ENCODE measurements at places on chromosomes 1 and 21.
A peak's percentile ranks its signal among the peaks of the same experiment; 100 is the strongest.

DNA sequence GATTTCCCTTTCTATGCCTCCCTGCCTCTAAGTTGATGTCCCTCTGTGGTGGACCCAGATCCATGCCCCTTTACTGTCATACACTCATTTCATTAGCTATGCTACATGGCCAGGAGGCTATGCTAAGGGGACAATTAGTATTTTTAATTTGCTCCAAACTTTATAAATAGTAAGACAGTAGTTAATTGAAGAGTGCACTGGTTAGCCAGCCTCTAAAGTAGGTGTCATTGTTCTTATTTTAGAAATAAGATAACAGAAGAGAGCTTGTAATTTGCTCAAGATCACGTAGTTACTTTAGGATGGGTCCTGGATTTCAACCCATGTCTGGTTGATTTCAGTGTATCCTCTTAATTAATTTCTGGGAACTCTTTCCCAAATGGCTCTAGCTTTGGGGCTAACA lies 29.4 kb upstream of the GNG12 start:
- DNase-seq, result no peak

DNA sequence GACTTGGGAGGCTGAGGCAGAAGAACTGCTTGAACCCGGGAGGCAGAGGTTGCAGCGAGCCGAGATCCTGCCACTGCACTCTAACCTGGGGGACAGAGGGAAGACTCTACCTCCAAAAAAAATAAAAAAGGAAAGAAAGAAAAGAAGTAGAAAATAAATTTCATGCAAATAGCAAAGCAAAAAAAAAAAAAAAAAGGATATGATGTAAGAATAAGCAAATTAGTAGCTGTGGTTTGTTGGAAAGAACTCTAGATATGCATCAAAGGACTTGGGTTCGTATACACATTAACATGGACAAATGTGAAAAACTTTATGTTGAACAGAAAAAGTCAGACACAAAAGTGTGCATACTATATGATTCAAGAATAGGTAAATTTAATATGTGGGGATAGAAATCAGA lies 11.9 kb downstream of the WASF2 start:
- DNase-seq, result no peak

DNA sequence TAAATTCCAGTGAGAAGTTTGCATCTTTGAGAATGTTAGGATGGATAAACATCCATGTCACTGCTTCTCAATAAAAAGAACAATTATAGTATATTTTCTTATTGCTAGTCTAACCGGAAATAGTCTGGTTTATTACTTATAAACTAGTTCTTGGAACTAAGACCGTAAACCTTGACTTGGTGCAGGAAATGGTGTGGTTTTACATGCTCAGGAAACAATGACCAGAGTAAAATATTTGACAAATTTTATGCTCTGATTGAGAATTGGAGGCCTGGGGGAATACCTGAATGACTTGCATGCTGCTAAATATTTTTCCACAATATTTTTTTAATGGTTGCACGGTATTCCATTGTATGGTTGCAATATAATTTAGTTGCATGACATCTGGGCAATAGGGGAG lies 76.3 kb downstream of the XCL2 start:
- DNase-seq, result no peak

GRCh38 chr1:28751315-28752060 lies 14.7 kb downstream of the YTHDF2 start:
- no peak for DNase-seq

GRCh38 chr1:150974580-150975478 lies at the start of gene CERS2:
CERS2 (minus strand) TSS chr1:150974835; CDS start chr1:150969090, 5,745 bp downstream.
- peak; percentile 83 for DNase-seq

GRCh38 chr1:153791648-153792253 lies 16.5 kb downstream of the SLC27A3 start:
- no peak for DNase-seq

DNA sequence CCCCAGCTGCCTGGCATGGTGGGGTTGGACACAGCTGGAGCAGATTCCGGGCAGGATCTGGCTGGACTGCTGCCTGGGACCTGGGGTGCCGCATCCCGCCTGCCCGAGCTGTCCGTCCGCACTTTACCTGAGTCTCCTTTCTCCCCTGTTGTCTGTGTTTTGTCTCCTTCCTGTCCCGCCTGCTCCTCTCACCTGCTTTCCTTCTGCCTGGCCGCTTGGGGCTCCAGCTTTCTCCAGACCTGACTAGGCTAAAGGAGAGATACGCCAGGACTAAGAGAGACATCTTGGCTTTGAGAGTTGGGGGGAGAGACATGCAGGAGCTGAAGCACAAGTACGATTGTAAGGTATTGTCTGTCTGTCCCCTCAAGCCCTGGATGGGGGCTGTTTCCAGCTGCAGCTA lies 73.3 kb downstream of the ARHGEF10L start:
- DNase-seq, result no peak

GRCh38 chr21:46295996-46296752 lies 10.0 kb downstream of the YBEY start:
- DNase-seq, result no peak

DNA sequence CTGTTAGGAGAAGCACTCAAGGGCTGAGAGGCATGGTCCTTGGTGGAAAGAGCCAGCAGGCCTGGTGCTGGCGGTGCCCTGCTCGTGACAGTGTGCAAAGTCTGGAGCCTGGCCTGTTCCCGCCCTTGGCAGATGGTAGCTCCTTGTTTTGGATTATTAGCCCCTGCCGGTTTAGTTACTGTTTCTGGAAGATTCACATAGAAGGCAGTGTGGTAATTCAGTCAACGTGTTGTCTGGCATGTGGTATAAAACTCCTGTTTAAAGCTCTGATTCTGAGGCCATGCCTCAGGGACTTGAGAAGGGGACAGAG lies 6.8 kb downstream of the PKNOX1 start:
- DNase-seq, result no peak

GRCh38 chr1:186623551-186623950 lies 56.7 kb downstream of the PTGS2 start:
- no peak for DNase-seq

- DNase-seq, result no peak
Observed at GRCh38 chr1:234270581-234271242, 102.5 kb upstream of the COA6 start.

DNA sequence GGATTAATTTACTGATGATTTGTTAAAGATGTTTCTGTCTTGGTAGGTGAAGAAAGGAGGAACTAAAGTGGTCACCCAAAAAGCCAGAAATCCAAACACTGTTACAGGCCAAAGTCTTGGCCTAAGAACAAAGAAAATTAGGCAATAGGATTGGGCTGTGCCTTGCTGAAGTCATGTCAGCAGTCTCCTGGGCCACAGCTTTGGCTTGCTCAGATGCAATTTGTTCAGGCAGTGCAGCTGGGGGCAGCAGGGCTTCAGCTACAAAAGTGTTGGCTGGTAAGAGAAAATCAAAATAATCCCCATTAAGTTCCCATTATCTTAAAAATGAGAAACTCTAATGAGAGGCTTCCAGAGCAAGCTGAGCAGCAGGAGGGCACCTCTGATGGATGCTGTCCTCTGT lies 14.0 kb upstream of the RAP1A start:
- no peak for DNase-seq

GRCh38 chr21:46388896-46389295 lies 64.9 kb downstream of the PCNT start:
- no peak for DNase-seq

DNA sequence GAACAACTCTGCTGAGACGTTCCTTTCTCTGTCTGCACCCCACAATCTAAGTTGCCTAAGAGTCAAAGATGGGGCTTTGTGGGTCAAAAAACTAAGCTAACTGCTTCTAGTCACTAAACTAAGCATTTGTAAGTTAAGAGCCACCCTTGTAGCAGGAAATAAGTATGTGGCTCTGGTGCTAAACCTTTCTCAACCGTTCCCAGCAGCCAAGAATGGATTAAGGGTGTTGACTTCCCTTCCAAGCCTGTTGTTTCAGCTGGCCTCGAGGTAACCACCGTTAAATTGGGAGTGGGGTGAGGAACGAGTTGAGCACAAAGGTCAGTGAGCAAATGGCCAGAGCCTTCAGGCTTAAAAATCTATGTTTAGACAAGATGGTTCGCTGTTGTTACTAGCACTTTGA lies 169.1 kb downstream of the TRIM33 start:
- no peak for DNase-seq

DNA sequence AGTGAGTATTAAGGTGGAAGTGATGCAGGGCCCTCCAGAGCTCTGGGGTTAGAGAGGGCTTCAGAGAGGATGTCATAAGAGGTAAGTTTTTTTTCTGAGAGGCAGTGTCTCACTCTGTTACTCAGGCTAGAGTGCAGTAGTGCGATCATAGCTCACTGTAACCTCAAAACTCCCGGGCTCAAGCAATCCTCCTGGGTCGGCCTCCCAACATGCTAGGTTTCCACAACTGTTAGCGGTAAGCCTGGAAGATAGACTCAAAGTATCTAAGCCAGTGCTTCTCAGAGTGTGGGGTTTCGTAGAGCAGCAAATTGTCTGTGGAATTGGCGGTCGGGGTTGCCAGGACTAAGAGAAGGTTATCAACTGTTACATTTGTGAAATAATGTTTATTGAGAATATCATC lies 18.6 kb upstream of the IGSF3 start:
- no peak for DNase-seq

GRCh38 chr1:84174051-84174556 lies 30.0 kb downstream of the PRKACB start:
- DNase-seq, result no peak

- DNase-seq, result no peak
Observed at GRCh38 chr1:153793261-153793972, 18.2 kb downstream of the SLC27A3 start.

GRCh38 chr1:27568300-27569087 lies 35.5 kb downstream of the AHDC1 start:
- DNase-seq, result peak; percentile 79

DNA sequence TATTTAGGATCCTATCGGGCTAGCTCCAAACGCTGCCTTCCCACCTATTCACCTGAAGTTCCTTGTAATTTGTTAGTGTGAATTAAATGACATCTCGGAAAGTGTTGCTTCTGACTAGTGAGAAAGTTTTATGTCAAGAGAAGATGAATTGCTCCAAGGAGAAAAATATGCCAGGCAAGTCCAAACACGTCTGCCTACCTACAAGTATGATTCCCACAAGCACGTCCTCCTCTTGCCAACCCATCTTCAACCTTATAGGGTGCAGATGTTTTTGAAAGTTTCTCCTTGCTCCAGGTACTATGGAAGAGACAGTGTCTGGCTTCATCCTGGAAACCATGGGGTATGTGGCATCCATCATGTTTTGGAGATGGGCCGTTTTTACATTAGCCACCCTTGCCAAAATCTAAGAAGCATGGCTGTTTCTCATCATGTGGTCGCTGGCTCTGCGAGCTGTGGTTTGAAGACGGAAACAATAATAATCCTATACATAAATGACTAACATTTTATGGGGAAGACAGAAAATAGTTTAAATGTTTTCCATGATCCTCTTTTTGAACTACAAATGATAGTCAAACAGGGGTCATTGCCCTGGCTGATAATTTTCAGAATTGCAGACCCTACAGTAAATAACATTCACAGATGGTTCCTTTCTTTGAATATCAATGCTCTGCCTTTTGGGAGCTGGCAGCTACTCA lies 505.8 kb downstream of the SMYD3 start:
- DNase-seq, result no peak

- DNase-seq, result no peak
Observed at GRCh38 chr1:232221802-232222499, 408.0 kb downstream of the SIPA1L2 start.

Measured in NCI-H2107 (cell line).